ENCODE measurements at places on chromosomes 12 and 14. TPM values are rescaled to one million over a fixed set of nuclear protein-coding genes. Genes with fewer than 3 reads are reported as not detected.

The NUDT4 gene
- polyA plus RNA-seq = 115 TPM

The WSCD2 gene
- polyA plus RNA-seq = 15.0 TPM

DNA sequence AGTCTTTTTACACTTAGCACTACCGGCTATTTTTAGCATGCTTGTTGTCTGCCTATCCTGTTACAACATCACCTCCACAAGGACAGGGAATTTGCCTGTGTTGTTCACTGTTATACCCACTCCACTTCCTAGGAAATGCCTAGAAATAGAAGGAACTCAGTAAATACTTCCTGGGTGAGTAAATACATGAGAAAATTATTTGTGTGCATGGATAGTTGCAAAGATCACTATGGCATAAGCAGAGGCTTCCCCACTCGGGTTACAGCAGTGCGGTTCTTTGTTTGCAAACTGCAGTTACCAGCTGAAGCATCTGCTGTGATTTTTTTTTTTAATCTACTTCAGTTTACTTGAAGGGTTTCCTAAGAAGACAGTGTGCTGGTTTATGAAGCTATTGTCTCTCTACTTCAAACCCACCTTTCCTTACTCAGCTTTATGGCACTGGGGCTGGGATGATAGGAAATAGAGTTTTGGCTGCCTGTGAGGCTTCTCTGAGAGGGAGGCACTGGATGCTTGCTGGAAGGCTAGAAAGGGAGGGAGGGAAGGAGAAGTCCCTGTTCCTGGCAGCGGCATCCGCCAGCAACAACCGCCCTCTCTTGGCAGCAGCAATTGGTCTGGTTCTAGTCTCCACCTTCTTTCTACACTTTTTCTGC is 29.0 kb downstream of the PDE6H start:
- no peak for DNase-seq

- DNase-seq = no peak
Measured at GRCh38 chr14:85263916-85264675, 265.8 kb upstream of the FLRT2 start.

DNA sequence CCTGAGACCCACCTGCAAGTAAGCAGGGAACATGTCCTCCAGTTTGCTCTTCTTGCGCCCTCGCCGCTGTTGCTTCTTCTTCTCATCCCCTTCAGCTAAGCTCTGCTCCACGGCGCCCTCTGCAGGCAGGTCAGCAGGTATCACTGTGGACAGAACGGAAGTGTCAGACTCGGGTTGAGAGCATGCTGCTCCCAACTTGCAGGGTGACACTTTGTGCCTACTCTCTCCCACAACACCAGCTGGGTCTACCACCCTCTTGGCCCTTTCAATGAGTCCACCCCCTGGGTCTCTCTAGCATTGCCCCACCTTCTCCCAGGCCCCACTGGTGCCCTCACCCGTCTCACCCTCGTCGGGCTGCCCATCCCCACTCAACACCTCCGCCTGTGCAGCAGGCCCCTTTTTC is 16.7 kb downstream of the KMT2D start:
- no peak for DNase-seq

Data from renal cortex interstitium (tissue), 15 donors.